Activated T-helper 1 cell treated with anti-CD3 and anti-CD28 coated beads, Interleukin-12 subunit alpha, Interleukin-12 subunit beta, Interleukin-2, Interleukin-4 antibody, amounts not matched to agents 30 ng/mL and 10 ng/mL and 1 ng/mL, durations not matched to agents 14 hours and 24 hours and 36 hours (primary cell): ENCODE measurements at places on chromosomes 13 and 19.
A peak's percentile ranks its signal among the peaks of the same experiment; 100 is the strongest.

- DNase-seq = no peak
These were observed 3.8 kb downstream of the APLP1 start for GRCh38 chr19:35872180-35872579.

- DNase-seq = peak; percentile 49
These were observed 67.3 kb downstream of the DOCK9 start for GRCh38 chr13:98910501-98910951.

- DNase-seq = no peak
These were observed 21.0 kb downstream of the STARD13 start for GRCh38 chr13:33264620-33264978.

- peak; percentile 59 for DNase-seq
These were observed 23.7 kb downstream of the SLC6A16 start for GRCh38 chr19:49301165-49301865.

- no peak for DNase-seq
These were observed 263.5 kb downstream of the FOXO1 start for GRCh38 chr13:40402931-40403431.

DNA sequence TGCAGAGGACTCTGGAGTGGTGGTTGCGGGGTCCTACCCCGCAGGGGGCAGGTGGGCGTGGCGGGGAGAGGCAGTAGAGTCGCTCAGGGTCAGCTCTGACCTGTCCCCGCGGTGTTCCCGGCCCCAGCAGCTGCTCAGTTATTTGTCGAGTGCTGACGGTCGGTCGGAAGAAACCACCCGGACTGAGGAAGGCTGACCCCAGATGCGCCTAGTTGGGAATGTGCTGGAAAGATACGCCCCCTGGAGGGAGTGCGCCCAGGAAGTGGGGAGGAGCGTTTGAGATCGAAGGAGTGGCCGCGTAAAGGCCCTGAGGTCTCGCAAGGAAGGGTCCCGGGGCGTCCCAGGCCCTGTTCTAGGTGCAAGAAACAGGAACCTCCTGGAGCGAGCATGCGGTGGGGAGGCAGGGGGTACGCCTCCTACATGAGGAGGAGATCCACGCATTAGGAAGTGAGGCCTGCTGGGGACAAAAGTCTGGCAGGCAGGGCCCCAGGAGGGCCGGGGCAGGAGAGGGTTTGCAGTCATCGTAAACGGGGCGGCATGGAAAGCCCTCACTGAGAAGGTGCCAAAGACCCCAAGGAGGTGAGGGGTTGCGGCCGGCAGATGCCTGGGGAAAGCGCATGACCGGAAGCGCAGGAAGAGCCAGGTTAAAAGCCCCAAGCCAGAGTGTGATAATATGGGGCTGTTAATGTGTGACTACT lies 9.2 kb downstream of the CCDC8 start:
- no peak for DNase-seq

DNA sequence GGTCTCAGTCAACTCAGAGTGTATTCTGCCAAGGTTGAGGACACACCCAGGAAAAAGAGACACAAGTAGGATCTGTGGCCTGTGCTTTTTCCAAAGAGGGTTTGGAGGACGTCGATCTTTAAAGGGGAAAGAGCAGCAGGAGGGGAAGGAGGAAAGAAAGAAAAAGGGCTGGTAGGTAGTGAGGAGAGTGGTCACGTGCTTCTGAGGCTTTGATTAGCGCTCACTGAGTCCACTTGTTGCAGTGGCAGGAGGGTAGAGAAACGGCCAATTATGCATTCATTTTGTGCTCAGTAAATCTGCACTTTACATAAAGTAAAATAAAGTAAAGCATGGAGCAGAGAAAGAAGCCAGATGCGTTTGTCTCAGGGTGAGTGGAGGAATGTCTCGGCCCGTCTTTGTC lies 126.0 kb upstream of the VSTM2B start:
- no peak for DNase-seq

- DNase-seq = no peak
These were observed 1.3 kb downstream of the PNMA8B start for GRCh38 chr19:46494146-46494940.

- DNase-seq = no peak
These were observed 256.3 kb downstream of the B3GLCT start for GRCh38 chr13:31456056-31456455.

GRCh38 chr19:11754663-11755062 lies 12.1 kb upstream of the ZNF441 start:
- no peak for DNase-seq

- DNase-seq = no peak
These were observed 314.3 kb upstream of the ARGLU1 start for GRCh38 chr13:106882246-106882645.

GRCh38 chr13:40472427-40473220 lies 193.8 kb downstream of the FOXO1 start:
- DNase-seq = no peak

DNA sequence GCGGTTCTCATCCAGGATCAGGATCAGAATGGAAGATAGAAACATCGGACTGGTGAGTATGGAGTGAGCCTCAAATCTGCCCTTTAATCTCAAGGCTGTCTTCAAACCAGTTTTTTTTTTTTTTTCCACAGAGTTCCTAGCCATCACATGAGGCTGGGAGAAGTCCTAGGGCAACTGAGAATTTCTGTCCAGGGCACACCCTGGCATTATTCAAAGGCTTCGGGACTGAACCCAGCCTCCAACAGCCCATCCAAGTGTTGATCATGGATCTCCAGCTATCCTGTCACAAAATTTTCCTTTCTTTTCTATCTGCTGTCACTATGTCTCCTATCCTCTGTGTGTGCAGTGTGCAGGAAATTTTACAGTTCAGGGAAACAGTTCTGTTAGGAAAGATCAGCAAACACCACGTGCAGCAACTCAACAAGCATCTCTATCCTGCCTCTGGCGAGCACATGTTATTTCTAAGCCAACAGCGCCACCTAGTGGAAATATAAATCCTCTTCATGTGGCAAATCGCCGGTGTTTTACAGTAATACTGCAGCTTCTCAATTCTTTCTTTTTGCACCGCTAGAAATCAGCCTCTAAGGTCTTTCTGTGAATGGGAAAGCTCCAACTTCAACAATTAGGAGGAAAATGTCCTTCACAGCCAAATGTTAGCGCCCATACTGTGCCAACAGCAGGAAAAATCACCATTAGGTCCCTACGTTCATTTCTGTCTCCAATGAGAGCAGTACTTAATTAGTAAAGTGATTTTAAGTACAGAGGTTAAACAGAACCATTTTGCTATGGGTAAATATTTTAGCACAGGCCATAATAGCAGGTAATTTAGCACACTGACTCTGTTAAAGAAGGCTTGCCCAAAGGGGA lies 21.4 kb upstream of the ZNF181 start:
- DNase-seq = peak; percentile 43

GRCh38 chr13:31351376-31351775 lies 151.6 kb downstream of the B3GLCT start:
- DNase-seq = no peak

GRCh38 chr19:10052602-10053360 lies 33.3 kb upstream of the SHFL start:
- DNase-seq = no peak

DNA sequence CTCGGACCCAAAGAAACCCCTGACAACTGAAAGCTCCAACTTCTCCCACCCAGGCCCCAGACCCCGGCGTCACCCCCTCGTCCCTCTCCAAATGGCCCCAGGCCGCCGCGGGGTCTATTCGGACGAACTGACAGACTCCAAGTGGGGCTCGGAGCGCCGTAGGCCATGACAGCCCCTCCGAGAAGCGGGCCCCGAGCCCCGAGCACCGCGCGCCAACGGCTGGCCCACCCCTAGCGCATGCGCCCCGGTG lies 360 bp downstream of the DDX39A start:
- DNase-seq = no peak

DNA sequence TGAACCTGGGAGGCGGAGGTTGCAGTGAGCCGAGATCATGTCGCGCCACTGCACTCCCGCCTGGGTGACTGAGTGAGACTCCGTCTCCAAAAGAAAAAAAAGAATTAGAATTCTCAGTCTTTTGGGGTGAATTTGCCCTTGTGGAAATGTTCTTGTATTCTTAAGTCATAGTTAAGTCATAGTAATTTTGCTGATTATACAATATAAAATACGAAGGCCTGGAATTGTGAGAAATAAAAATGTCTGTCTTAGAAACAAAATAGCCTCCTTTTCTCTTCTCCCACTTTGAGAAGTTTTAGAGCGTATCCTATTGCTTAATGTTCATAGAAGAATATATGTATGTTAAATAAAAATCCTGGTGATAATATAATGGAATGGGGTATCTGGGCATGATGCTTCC lies 18.1 kb downstream of the SUGT1 start:
- DNase-seq = no peak

- no peak for DNase-seq
These were observed 425.4 kb downstream of the NDFIP2 start for GRCh38 chr13:79906345-79906744.

DNA sequence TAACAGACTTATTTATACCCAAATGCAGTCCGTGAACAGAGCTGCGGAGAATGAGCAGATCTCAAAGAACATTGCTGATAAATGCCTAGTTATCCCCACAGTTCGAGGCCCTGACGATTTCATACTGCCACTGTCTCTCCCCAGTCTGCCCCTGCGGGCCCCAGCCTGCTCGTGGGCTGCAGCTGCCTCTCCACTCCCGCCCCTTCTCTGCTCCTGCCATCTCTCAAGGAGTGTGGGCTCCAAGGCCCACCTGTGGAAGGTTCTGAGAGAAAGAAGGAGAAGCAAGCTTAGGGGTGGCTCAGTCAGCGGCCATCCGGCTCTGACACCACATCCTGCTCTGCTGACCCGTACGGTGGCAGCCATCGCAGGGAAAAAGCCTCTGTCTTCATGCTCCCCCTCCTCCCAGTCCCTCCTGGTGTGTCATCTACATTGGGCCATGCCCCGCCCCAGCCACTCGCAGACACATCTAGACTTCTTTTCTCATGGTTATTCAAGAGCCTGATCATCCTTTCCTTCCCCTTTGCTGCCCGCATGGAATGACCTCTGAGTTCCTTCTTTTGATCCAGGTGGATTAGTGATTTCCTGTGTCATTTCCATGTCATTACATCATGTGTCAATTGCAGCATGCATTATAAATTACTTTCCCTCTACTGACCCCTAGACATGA lies 52.0 kb downstream of the EPS15L1 start:
- no peak for DNase-seq

DNA sequence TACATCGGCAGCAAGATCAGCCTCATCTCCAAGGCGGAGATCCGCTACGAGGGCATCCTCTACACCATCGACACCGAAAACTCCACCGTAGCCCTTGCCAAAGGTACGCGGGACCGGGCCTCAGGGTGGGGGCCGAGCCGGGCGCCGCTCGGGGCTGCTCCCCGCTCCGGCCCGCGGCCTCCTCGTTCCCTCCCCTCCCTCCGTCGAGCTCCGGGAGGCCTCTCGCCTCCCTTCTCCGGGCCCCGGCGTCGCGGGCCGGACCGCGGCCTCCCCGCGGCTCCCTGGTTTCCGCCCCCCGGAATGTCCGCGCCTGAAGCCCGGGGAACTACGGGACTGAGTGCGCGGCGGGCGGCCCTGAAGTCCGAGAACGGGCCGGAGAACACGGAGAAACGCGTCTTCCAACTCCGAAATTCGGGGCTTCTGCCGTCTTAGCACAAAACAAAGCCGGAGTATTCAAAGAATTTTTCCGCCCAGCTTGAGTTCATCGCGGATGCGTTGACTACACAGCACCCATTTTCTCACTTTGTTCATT lies 423 bp downstream of the LSM14A start:
- peak; percentile 39 for DNase-seq

DNA sequence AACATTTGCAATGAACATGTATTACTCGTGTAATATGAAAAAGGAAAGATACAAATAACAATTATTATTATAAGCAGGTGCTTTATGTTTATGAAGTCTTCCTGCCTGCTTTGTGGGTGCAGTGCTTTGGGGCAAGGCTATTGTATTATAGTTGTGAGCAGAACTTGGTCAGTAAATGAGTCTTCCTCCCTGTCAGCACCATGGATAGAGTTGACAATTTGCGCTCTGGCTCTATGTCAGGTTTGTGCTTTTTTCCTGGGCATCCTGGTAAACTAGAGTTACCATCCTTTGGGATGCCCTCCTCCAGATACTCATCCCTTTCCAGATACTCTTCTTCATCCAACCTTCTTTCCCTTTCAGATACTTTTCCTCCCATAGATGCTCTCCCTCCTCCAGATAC lies 19.6 kb downstream of the ERICH6B start:
- no peak for DNase-seq

DNA sequence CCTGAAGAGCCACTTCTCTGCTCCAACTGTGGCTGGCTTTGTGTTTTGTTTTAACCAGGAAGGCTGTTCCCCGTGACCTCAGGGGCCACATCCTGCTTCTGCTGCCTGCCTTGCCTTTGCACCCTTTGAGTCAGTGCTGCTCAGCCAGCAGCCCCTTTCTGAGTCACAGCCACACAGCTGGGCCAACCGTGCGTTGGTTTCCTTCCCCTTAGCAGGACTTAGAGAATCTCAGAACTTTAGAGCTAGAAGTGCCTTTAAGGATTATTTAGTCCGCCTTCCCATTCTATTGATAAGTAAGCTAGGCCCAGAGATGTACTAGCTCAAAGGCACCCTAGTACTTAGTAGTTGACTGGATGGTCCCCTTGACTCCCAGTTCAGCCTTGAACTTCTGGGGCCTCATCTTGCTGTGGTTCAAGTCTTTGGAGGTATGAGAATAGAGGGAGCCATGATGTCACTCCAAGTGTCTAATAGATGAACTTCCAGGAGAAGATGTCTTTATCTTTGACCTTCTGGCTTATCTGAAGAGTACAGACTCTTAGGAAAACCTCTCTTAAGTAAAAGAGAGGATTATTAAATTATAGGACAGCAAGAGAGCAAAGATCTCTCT lies 8.0 kb downstream of the RGCC start:
- peak; percentile 89 for DNase-seq

DNA sequence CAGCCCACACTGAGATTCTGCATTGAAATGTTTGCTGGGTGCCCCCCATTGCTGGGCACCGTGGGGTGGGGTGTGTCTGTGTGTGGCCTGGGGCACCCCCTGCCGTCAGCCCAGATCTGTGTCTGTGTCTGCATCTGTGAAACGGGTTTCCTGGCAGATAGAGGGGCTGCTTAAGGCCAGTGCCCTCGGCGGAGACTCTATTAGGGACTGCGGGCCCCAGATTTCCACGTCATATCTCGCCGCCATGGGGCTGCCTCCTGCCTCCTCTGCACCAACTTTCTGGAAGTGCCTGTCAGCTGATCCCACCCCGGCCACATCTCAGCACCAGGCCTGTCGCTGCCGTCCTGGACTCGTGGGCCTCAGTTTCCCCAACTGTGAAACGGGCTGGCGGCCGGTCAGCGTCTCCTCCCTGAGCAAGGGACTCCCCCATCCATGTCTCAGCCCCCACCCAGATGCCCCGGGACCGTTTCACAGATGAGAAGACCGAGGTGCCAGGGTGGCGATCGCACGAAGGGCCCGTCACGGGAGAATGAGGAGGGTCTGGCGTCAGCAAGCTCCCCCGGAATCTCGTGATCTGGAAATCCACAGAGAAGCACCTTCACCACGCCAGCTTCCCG lies 21.4 kb downstream of the ARID3A start:
- no peak for DNase-seq
